Stimulated activated CD4-positive, alpha-beta T cell treated with anti-CD3 and anti-CD28 coated beads, Interleukin-1b, Interleukin-23, amount 100 ng/mL, for 1 hour (primary cell): ENCODE measurements at places on chromosomes 12 and 14.

GRCh38 chr14:79204591-79204990 lies 1006.7 kb downstream of the DIO2 start:
- no peak for DNase-seq

- DNase-seq: no peak
These were observed 122.0 kb downstream of the PTCSC3 start for GRCh38 chr14:36054353-36055051.

DNA sequence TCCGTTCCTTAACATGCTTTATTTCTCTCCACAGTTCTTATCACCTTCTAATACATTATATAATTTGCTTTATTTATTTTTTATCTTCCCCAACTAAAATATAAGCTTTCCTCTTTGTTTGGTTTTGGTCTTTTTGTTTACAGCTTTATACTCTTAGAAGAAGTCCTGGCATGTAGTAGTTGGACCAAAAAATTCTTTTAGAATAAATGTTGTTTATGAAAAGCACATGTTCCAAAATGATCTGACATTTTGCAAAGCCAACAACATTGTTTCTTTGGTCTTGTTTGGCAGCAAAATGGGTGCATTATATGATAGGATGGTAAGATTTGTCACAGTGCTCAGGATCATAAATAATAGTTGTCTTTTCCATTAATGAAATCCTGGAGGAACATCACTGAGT lies 312.5 kb downstream of the LRIG3 start:
- no peak for DNase-seq

GRCh38 chr12:82505150-82505549 lies 146.8 kb downstream of the METTL25 start:
- DNase-seq: no peak

GRCh38 chr12:123938679-123939480 lies 33.8 kb downstream of the CCDC92 start:
- DNase-seq: no peak

GRCh38 chr14:42378880-42379279 lies 772.2 kb downstream of the LRFN5 start:
- DNase-seq: no peak

- DNase-seq: no peak
These were observed 747.9 kb downstream of the TMTC2 start for GRCh38 chr12:83434600-83434999.

- DNase-seq: no peak
These were observed 54.6 kb downstream of the NCOR2 start for GRCh38 chr12:124512667-124513296.

- no peak for DNase-seq
These were observed 50.6 kb upstream of the FLRT2 start for GRCh38 chr14:85479306-85479705.

- no peak for DNase-seq
These were observed 33.8 kb upstream of the IRF2BPL start for GRCh38 chr14:77062261-77062660.

- no peak for DNase-seq
These were observed 20.3 kb downstream of the RHOF start for GRCh38 chr12:121773011-121773777.

GRCh38 chr12:104724992-104725585 lies 233.0 kb downstream of the SLC41A2 start:
- DNase-seq: no peak

GRCh38 chr14:72880820-72881219 lies 13.1 kb downstream of the DPF3 start:
- no peak for DNase-seq

DNA sequence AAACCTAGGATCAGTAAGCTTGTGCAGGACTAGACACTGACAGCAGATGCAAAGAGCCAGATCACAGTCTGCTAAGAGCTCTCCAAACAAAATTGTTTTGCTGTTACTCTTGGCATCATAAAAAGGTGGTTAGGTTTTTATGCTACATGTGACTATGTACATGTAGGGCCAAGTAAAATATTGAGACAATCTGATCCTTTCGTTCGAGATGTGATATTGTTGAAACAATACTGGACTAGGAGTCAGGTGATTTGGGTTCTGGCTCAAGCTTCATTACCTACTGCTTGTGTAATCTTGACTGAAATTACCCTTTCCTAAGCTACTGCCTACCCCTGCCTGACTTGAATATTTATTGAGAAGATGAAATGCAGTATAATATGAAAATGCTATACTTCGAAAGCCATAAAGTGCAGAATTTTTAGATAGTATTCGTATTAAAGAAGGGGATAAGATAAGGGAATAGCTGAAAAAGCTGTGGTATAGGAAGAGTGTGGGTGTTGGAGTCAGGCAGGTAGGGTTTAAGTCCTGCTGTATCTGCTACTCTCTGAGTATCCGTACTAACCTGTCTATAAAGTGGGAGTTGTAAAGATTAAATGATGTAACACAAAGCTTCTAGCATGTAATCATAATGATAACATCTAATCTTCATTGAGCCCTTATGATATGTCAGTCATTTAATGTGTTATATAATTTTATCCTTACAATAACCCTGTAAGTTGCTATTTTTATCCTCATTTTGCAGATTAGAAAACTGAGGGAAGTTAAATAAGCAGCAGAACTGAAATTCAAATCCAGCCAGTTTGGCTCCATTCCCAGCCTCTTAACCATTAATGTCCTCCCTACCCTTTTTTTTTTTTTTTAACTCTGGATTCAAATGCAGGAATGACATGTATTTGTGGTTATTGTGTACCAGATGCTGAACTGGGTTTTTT lies 38.6 kb upstream of the ATF1 start:
- DNase-seq: no peak

- DNase-seq: no peak
These were observed 1.5 kb downstream of the VPS37B start for GRCh38 chr12:122894193-122895121.

DNA sequence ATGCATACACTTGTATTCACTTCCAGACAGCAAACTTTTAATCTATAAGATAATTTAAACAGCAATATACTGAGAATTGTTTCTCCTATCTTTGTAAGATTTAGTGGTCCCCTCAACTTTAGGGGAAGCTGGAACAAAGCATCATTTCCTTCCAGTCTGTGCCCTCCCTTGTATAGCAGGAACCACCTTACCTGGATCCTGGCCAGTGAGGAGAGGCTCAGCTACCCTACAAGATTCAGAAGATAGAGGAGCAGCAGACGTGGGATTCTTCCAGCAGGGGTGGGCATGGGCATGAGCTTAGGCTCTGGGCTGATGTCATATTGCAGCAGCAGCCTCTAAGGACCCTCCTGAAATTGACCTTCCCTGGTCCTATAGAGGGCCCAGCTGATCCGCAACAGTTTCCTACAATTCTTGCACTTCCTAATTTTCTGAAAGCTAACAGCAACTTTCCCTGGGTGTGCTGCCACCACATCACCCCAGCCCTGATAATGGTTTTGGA lies 21.3 kb downstream of the MOK start:
- no peak for DNase-seq

GRCh38 chr12:9760699-9761418 lies at the start of gene CD69:
Gene CD69 (minus strand): TSS chr12:9760901. CDS start chr12:9760820, 81 bp downstream.
- peak; percentile 52 for DNase-seq

DNA sequence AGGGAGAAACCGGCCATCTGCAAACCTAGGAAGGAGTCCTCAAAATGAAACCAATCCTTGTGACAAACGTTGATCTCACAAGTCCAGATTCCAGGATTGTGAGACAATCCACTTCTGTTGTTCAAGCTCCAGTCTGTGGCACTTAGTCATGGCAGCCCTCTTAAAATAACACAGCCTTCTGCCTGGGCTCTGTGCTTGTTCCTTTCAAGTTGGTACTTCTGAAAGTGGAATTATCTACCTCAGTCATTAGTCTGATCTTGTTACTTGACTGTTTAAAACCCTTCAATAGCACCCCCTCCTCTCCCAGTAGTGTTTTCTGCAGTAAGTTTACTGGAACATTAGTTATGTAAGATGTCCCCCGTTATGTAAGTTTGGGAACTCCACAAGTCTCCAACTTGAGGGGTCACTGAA lies 111.0 kb upstream of the HIF1A start:
- no peak for DNase-seq

DNA sequence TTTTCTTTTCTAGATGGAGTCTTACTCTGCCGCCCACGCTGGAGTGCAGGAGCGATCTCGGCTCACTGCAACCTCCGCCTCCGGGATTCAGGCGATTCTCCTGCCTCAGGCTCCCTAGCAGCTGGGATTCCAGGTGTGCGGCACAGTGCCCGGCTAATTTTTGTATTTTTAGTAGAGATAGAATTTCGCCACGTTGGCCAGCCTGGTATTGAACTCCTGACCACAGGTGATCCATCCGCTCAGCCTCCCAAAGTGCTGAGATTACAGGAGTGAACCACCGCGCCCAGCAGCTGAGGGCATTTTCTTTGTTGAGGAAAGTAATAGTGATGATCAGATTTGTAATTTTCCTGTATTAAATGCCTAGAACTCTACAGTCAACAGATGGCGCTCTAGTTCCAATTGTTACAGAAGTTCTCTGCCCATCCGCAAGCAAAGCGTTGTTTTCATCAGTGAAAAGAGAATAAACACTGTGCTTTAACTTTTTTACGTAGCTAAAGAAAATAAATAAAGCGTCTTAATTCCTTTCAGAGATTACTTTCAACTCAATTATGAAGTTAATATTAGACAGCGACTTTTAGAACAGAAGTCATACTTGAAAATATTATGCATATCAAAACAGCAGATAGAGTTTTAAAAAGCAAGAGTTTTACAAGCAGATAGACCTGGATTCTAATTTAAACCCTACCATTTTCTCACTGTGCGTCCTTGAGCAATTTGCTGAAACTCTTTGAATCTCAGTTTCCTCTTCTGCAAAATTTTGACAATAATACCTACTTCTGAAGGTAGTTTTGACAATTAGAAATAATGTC lies 335.1 kb downstream of the DUSP6 start:
- no peak for DNase-seq

DNA sequence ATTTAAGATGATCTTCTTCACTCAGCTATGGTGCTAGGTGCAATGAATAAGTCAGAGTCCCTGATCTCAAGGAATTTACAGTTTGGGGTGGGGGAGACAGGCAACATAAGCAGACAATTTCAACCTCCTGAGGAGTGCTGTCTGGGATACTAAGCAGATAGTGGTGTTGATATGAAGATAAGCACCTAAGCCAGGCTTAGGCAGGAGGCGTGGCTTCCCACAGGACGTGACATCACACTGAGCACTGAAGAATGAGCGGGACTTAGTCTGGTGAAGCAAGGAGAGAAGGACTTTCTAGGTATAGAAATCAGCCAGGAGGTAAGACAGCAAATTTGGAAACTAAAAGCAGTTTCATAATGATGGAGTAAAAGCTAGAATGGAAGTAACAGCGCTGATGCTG lies 6.8 kb downstream of the PRPH start:
- DNase-seq: no peak

DNA sequence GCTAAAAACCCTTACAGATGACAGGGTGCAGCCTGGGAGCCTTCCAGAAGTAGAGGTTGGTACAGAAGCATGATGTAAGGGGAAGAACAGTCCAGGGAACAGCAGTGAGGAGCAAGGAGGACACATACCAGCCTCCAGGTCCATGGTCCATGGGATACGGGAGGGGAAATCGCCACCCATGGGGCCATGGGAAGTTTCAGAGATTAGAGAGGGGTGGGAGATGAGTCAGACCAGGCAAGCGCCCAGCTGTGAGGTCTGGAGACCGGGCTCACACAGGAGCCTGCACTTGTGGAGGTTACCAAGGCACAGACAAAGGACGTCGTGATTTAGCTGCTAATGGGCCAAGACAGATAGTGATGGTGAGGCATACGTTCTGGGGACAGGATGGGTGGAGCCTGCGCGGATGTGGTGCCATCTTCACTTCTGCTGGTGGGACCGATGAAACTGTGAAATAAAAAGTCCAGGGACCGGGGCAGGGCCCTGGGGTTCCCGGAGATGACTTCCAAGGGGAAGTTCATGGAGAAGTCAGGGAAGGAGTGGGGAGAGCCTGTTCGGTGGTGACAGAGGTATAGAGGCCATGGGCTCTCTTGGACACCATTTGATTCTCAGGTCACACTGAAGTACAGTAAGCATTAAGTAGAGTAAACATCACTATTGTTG lies 17.7 kb upstream of the LRP1-AS start:
- DNase-seq: no peak

DNA sequence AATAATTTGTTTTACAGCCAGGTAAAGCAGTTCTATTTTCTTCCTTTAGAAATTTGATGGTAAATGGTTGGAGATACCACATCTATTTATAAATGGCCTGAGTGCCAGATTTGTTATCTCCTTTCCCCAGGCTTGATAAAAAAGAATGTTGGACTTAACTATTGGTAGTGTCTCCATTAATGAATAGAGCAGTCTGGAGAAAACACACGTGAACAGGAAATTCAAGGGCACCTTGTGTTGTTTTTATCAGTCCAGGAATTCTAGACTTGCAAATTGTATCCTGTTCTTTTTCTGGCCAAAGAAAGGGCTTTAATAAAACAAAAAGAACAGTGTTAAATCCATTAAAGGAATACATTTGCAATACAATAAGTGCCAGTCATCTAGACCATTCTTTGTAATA lies 40.8 kb upstream of the BMAL2 start:
- DNase-seq: no peak

DNA sequence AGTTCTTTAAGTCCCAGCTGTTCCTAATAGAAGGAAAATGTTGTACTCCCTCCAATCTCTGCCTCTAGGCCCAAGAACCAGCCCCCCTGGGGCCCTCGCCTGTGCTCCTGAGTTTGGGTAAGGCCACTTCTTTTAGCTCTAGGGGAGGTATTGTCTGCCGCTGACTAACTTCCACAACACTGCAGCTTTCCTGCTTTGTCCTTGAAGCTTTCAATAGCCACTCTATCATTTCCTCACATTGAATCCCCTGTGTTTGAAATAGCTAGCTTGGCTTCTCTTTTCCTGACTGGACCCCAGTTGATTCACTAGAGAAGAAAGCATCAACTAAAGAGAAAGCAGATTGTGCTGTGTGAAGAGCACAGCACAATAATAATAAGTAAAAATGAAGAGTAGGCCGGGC lies 28.8 kb downstream of the KRT80 start:
- DNase-seq: no peak

DNA sequence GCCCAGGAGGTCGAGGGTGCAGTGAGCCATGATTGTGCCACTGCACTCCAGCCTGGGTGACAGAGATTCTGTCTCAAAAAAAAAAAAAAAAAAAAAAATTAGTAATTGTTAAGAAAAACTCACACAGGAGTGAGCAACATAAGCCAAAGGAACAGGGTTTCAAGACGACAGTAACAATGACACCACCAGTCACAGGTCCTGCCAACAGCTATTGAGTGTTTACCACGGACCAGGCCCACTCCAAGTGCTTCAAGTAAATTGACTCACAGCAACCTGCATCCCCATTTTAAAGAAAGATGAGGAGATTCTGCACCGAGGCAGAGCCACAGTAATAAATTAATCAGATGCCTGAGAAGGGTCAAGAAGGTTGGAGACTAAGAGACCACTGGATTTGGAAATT lies 194.5 kb downstream of the DPF3 start:
- DNase-seq: no peak

- no peak for DNase-seq
These were observed 15.7 kb upstream of the DDHD1 start for GRCh38 chr14:53168786-53169185.

DNA sequence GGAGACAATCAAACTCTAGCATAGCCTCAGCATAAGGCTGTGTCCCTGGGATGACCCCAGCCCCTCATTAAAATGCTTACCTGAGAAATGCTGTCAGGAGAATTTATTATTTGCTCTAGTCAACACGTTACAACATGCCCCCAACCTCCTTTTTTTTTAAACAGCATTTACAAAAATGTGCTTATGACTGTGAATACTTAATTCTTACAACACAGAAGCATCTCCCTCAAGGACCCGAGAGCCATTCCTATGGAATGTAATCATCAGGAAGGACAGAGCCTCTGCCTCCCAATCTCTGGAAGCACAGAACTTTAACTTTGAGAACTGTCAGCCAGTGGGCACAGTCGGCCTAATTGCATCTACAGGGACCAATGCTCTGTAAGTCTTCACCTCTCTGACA lies 136.6 kb upstream of the OVCH1 start:
- DNase-seq: no peak

- DNase-seq: no peak
These were observed 161.8 kb upstream of the SLC38A2 start for GRCh38 chr12:46534327-46534840.
